ENCODE measurements at places on chromosomes 13 and 19. TPM values are rescaled to one million over a fixed set of nuclear protein-coding genes. Genes with fewer than 3 reads are reported as not detected.
A peak's percentile ranks its signal among the peaks of the same experiment; 100 is the strongest.

DNA sequence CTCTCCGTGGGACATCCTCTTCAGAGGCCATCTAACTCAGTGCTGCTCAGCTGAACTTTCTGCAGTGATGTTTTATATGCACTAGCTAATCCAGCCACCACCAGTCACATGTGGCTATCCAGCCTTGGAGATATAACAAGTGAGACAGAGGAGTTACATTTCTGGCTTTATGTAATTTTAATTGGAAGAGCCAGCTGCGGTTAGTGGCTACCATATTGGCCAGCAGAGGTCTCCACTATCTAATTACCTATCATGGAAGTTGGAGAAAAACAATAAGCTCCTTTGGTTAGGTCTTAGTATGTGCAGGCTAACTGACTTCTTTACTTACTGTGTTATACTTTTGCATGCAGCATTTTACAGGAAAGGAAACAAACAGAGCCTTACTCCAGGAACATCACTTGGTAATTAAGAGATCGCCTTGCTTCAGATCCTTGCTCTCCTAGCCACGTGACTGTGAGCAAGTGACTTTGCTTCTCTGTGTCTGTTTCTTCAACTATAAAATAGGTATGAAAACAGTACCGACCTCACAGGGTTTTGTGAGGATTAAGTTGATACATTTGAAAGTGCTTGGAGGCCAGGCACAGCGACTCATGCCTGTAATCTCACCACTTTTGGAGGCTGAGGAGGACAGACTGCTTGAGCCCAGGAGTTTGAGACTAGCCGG lies 1.6 kb upstream of the KLK10 start:
- peak; percentile 41 for DNase-seq

DNA sequence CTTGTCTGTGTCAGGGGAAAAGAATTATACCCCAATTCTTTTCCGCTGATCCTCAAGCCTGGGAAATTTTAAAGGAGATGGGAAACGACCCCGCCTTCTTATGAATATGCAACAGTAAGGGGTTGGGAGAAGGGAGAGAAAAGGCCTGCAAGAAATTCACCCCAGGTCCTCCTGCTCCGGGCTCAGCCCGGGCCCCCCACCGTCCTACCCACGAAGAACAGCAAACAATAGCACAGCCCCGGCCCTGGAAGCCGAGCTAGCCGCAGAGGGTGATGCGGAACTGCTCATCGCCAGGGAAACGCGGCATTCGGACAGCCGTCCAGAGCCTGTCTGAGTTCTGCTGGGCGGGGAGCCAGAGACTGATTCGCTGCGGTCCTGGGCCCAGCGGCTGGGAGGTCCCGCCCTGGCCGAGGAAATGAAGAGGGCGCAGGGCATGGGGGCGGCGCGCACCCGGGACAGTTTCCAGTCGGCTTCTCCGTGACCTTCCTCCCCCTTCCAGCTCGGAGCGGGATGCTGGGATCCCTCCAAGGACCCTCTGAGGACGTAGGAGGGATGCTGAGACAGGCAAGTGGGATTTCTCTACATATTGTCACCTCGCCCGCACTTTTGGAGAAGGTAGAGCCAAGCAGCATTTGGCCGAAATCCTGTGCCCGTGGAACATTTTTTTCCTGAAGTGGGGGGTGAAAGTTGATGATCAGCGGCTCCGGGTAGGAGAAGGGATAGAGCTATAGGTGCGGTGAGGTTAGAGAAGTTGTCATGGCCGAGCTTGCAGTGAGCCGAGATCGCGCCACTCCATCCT lies 82.3 kb upstream of the C1QTNF9B start:
- DNase-seq = peak; percentile 41

WDR62 gene
- 13.6 TPM for total RNA-seq

DNA sequence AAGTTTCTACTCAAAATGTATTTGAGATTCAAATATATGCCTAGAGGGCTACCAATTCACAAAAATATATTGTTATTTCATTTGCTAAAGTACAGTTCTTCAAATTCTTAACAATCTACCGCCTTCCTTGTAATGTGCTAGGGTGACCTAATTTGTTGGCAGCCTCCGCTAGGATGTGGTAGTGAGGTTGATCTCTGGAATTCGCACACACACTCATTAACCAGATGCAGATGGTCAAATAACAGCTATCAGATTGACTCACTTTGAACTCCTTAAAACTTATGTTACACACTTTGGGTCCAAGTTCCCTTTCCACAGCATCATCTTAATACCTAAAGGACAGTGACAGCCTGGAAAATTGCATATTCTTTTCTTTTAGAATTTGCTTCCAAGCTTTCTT lies 367.3 kb downstream of the DCT start:
- DNase-seq = no peak

- DNase-seq = peak; percentile 21
Measured at GRCh38 chr13:29847501-29847983, 2.9 kb downstream of the UBL3 start.

- DNase-seq = peak; percentile 74
Measured at GRCh38 chr19:1650650-1651567, 1.5 kb downstream of the TCF3 start.

- peak; percentile 75 for DNase-seq
Measured at GRCh38 chr19:1747285-1748114, 5.8 kb upstream of the ONECUT3 start.

LYL1 gene
- 2.0 TPM for total RNA-seq

- peak; percentile 82 for DNase-seq
Measured at GRCh38 chr19:53906211-53907192, 2.6 kb upstream of the CACNG7 start.

GRCh38 chr19:9848762-9849161 lies 13.6 kb downstream of the PIN1 start:
- DNase-seq = no peak

PLVAP gene
- total RNA-seq = not detected

SIGLEC8 gene
- not detected for total RNA-seq

GRCh38 chr13:77510156-77510555 lies 25.4 kb upstream of the SCEL start:
- DNase-seq = no peak

- DNase-seq = peak; percentile 27
Measured at GRCh38 chr13:109788372-109789111, 2.2 kb upstream of the IRS2 start.

DNA sequence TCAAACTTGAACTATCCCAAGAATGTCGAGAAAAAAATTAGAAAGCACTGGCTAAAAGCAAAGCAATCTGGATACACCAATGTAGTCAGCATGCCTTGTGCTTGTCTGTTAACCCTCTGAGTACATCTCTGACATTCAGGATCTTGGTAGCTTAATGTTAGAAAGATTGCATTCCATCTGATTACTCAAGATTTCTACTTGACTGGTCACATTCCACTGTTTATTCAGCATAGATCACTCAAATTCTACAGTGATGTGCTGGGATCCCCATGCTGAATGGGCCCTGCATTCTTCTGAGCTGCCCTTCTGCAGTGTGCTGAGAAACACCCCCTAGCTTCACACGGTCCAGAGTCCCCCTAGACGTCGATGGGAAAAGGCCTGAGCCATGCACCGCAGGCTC lies 295.4 kb upstream of the MAB21L1 start:
- no peak for DNase-seq

- no peak for DNase-seq
Measured at GRCh38 chr19:27635401-27635800, 1577.5 kb downstream of the UQCRFS1 start.

All from activated CD4-positive, alpha-beta T cell treated with anti-CD3 and anti-CD28 coated beads for 36 hours (primary cell).